ENCODE measurements at places on chromosomes 4 and X.

DNA sequence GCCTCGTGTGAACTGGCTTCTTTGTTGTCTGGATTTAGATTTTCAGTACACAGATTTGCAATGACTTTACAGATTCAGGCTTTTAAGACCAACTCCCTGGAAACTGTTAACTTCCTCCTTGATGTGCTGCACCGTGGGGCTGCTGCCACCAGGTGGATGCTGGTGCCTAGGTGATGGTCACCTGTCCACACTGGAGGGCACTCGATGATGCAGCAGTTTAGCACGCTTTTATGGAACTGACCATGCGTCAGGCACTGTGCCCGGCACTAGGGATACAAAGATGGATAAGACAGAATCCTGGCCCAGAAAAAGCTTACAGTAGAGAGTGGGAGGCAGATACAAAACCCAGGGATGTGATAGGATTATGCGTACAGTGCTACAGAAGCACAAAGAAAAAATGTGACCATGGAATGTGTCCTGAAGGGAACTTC is 180.7 kb downstream of the CEP135 start:
- peak; percentile 20 for DNase-seq

GRCh38 chr4:165680821-165681220 is 192.2 kb upstream of the TLL1 start:
- DNase-seq = no peak

GRCh38 chrX:120768254-120768653 is 107.4 kb downstream of the CT47B1 start:
- DNase-seq = no peak

DNA sequence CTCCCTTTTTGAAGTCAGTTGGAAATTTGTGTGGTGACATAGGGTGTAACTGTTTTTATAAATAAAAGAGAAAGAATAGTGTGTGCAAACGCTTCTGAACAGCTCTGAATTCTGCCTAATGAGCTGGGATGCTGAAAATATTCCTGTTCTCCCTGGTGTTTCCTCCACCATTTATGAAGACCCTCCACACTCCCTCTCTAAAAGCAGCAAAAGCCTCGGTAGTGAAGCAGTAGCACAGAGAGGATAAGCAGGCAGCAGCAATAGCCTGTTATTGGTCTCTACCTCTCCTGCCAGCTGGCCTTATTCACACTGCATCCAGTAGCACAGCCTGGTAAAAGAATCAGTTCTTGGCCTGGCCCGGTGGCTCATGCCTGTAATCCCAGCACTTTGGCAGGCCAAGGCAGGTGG is 406.1 kb downstream of the IQCM start:
- no peak for DNase-seq

GRCh38 chrX:137198040-137198439 is 164.2 kb upstream of the GPR101 start:
- no peak for DNase-seq
